ENCODE measurements at places on chromosomes 6 and 20.

- no peak for DNase-seq
These were observed 50.9 kb downstream of the RIOK1 start for GRCh38 chr6:7440476-7440875.

DNA sequence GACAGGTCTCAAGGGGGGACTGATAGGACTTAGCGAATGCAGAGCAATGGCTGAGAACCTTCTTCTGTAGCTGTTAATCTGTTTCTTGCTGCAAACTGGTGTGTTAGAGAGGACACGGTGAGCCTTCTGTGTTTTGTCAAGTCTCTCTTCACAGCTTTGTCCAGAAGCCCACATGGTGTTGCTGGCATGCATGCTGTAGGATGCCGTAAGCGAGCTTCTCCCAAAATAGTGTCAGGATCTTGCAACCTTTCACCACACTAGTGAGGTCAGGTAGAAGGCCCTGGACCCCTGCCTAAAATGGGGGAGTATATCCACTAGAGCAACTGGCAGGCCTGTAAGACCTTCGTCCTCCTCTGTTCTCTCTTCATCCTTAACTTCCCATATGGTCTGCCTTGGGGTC lies 51.9 kb upstream of the GLP1R start:
- DNase-seq = no peak

DNA sequence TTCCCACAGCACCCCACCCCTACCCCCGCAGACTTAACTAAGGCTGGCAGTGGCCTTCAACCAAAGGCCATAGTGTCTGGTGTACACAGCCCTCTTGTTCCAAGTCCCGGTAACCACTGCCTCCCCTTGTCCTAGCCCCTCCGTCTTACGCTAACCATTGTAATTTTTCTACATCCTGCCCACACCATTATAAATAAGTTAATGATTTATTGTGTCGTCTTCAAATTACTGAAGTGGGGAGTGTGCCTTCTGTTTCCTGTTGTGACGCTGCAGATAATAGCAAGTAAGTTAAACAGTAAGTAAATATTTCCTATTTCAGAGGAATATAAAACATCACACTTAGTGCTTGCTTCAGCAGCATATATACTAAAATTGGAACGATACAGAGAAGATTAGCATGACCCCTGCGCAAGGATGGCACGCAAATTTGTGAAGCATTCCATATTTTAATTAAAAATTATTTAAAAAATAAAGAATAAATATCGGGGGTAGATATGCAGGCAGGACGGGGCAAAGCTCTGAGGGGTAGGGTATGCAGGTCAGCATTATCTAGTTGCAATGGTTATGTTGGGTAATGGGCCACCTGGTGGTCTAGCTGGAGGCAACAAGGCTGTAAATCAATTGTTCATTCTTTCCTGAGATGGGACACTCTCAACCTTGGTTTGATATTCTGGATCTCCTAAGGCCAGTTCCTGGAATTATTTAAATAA lies 15.1 kb downstream of the SRSF6 start:
- DNase-seq = no peak

DNA sequence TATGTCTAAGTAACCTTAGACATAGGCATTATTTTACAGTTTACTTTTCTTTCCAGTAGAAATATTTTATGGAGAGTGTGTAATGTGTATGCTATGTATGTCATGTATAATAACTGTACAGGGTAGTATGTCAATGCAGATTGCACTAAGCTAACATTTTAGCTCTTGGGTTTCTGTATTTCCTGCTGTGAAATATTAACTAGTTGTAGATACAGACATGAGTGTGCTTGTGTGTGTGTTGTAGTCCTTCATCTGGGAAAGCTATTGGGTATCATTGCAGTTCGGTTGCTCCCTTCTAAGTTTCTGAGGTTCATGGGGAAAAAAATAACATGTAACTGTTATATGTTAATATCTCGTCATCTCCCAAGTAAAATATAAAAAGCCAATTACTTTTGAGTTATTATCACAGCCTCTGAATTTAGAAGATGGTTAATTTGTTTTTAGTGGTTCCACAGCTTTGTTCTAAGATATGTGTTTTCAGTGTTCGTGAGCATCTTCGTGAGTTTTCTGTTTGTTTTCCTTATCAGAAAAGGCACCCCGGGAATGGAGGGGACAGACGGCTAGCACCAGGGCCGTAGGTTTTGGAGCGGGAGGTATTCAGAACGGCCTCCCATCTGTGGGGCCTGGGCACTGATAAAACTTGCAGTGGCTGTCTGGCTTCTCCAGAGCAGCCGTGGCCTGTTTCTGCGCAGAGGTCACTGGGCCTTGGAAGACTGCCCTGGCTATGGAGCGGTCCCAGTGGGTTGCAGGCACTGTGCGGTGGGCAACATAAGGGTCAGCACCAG lies 215.0 kb downstream of the ARID1B start:
- DNase-seq = no peak

- no peak for DNase-seq
These were observed 22.1 kb upstream of the CDKN1A start for GRCh38 chr6:36656441-36656840.

- no peak for DNase-seq
These were observed 17.4 kb upstream of the AVP start for GRCh38 chr20:3101737-3102574.

All from putamen (tissue), 1 donor.